COLO829 (cell line): ENCODE measurements at places on chromosomes 5 and 9.

DNA sequence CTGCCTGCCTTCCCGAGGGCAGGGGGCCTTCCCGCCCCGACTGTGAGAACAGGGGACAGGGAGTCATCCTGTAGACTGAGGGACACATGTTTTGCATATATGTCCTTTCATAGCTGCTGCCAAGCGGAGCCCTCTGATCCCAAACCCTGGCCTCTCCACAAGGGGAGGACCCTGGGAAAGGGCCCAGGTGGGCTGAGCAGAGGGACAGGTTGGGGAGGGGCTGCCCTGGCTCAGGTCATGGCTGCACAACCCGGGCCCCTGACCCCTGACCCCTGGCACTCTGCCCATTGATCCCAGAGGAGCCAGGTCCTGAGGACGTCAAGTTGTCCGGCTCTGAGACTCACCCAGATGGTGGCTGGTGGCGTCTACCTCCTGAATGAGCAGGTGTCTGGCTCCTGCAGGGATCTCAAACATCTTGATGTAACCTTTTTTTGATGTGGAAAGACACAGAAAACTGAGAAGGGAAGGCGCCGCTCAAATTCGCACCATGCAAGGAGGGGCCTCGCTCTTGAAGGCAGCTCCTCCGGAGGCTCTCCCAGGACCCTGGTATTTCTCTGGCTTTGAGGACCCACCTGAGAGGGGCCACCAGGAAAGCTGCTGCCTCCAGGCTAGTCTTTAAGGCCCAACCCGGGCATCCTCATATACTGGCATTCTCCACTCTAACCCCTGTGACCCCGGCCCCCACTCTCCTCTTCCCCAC, 71.9 kb downstream of the ZNF354C start:
- DNase-seq, result no peak

DNA sequence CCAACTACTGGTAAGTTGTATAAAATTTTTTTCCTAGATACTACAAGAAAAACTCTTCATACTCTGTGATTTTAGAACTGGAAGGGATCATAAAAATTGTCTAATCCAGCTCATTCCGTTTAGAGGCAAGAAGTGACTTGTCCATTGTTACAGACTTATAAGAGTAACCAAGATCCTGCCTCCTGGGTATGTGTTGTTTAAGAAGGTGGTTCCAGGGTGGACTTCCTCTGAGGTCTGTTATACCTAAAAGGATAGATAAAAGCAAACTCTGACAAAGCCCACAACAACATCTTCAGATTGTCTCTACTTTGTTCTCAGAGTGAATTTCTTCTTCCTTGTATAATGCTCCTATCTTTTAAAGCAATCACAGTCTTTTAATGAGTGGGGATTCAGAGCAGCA, 24.2 kb downstream of the TGFBR1 start:
- no peak for DNase-seq

DNA sequence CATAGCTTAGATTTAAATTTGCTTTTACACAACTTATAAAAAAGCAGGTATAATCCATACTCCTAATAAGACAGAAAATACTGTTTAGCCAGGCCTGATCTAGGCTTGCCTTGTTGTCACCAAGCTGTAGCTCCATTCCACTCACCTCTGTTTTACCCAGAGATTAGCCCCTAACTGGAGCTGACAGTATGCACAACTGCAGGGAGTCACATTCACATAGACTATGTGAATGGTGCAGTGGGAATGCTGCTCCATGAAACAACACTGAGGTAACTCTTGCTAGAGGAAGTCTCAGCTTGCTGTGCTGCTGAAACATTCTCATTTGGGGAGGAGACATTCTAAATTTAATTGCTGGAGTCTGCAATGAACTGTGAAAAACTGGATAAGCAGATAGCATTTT, 209.1 kb downstream of the TMEM232 start:
- no peak for DNase-seq

DNA sequence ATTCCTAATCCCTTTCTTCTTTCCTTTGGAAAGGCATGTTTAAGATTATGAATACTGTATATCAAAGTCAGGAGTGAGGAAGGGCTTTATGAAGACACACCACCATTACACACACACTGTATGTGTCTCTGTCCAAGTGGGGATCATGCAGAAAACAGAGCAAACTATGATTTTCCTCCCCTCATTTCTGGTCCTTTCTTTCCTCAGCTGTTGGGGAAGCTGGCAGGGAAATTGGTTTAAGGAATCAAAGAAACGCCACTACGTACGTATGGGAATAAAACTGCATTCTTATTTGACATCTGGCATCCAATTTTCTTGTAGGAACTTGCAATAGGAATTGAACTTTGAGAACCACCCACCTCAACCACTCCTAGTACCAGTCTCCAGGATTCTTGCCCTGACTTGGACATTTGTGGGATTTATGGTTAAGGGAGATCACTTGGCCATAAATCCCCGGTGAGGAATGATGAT, 125.8 kb downstream of the PDE4D start:
- no peak for DNase-seq

DNA sequence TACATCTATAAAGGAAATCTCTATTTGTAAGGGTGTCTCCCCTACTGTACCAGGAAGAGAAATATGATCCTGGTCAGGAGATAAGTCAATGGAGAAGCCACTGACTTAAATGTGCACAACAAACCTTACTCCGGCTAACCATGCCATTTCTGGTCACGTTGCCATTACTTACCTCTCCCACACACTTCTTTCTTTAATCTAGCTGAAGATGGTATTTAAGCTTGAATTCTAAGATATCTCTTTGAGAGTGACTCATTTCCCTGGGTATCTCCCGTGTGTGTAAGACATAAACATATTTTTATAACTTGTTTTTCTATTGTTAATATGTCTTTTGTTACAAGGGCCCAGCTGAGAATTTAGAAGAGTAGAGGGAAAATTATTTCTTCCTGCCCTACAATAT, 296.6 kb downstream of the SEMA5A start:
- DNase-seq, result no peak

DNA sequence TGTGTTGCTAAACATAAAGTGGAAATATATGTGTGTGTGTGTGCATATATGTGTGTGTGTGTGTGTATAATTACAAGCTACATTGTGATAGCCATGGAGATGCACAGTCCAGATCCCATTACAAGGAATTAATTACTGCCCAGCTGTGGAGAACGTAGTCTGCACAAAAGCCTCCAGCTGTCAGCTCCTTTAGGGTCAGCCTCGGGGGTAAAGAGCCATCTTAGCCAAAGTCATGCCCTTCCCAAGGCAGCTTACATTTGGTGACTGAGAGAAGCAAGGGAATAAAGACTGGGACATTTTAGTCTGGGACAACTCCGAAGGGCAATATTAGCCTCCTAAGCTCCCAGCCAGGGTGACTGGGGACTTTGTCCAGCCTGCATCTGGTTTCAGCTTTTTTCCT, 21.9 kb upstream of the FOCAD start:
- DNase-seq, result no peak

DNA sequence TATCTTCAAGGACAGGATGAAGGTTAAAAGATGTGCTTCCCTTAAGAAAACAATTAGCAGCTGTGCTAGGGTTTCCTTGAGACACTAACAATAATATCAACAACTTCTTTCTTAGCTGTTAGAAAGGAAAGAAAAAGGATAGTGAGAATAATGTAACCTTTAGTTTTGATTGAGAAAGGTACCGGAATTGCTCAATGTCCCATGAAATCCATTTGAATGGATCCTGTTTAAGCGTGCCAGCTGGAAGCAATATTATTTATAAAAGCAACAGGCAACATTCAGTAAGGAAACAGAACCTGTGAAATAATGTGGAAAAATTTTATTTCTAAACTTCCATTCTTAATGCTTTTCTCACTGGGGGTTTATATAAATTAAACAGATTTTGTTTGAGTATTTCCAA, 120.9 kb downstream of the CCDC192 start:
- no peak for DNase-seq

DNA sequence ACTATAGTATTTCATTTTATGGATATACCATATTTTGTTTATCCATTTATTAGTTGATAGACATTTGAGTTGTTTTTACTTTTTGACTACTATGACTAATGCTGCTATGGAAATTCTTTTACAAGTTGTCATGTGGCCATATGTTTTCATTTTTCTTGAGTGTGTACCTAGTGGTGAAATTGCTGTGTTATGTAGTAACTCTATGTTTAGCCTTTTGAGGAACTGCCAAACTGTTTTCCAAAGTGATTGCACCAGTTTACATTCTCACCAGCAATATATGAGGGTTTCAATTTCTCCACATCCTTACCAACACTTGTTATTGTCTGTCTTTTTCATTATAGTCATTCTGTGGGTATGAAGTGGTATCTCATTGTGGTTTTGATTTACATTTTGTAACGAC, 75.4 kb downstream of the GRIA1 start:
- DNase-seq, result no peak
